Fibroblast of skin of right biceps (primary cell): ENCODE measurements at places on chromosomes 6 and 20.
A peak's percentile ranks its signal among the peaks of the same experiment; 100 is the strongest.

GRCh38 chr20:53079261-53079691 lies 107.1 kb downstream of the TSHZ2 start:
- DNase-seq: no peak

DNA sequence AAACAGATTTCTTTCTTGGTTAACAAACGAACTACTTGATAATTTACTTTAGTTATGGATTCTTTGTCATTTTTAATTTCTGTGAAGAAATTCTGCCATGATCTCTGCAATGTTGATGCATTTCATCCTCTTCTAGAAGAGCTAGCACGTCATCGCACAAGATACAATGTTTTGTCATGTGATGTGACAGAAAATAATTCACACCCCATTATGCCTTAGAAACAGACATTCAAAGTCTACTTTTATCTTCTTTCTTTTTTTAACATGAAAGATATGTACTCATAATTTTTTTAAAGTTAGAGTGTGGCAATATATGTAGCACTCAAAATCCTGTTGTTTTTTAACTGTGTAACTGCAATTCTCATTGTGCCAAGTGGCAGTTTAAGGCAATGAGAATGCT lies 39.6 kb upstream of the NELFCD start:
- DNase-seq: no peak

- peak; percentile 2 for DNase-seq
These were observed 290.2 kb downstream of the TSHZ2 start for GRCh38 chr20:53262365-53262764.

- no peak for DNase-seq
These were observed 45.4 kb downstream of the RAB44 start for GRCh38 chr6:36743032-36743431.

DNA sequence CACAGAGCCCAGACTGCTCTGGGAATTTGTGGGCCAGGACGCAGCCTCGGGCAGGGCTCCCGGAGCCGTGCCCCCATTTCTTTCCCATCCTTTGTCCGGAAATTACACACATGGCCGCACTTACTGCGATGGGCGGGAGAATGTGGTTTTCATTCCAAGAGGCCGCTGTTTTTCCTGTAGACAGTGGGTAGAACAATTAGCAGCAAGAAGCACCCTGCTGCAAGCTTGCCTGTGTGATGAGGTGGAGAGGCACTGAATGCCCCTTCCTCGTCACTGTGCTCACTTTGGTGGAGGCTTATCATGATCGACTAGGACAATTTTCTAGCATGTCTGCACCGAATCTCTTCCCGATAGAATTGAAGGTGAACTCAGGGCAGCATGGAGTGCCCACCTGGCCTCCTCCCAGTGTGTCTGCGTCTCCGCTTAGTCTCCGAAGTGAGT lies 102.8 kb downstream of the DACT2 start:
- peak; percentile 59 for DNase-seq

DNA sequence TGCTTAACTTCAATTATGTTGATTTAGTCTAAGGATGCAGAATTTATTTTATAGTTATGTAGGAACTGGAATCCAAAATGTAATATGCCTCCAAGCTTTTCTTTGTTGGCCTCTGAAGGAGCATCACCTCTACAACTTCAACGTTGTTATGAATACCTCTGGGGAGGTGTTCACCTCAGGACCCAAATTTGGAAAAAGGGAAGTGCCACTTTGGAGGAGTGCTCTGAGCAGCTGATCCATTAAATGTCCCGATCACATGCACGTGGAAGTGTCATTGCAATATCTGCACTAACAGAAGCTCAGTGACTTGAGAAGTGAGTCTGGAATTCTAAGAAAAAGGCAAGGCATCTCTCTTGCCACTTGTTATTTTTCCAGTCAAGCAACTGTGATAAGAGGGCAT lies 22.2 kb upstream of the SLC17A3 start:
- no peak for DNase-seq

GRCh38 chr20:48846516-48847492 lies 19.0 kb upstream of the PREX1 start:
- DNase-seq: peak; percentile 34

DNA sequence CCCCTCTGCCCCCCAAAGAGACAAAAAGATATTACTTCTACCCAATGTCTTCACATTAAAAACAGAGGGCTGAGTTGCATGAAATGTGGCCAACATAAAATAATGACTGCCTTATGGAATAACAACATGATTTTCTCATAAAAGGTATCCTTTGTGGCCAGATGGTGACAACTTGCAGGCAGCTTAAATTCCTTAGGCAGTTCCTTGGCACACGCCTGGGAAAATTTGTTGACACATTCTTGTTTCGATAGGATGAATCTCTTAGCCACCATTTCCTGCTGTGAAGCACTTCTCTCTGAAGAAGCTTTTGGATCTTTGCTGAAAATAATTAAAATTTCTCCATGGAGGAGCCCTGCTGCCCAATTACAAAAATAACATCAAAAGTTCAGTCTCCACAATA lies 109.0 kb upstream of the COL21A1 start:
- peak; percentile 79 for DNase-seq

DNA sequence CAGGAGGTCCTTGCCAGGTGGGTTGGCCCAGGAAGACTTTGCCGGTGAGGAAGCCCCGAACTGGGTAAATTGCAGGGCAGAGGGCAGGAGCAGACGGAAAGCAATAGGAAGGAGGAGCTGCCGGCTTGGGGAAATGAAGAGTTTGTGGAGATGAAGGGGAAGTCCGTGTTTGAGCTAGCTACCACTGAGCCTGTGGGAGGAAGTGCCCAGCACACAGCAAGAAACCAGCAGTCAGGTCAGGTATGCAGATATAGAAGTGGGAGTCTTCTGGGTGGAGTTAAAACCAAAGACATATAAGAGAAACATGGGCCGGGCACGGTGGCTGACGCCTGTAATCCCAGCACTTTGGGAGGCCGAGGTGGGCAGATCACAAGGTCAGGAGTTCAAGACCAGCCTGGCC lies 34.7 kb downstream of the CD24 start:
- DNase-seq: no peak

DNA sequence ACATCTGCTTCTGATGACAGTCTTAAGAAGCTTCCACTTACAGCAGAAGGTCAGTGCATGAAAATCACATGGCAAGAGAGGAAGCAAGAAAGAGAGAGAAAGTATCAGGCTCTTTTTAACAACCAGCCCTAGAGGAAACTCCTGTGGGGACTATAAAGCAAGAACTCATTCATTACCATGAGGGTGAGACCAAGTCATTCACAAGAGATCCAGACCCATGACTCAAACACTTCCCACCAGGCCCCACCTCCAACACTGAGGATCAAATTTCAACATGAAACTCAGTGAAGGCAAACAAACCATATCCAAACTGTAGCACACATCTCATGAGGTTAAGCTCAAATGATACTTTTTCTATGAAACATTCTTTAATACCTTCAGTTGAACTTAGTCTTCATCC lies 643.2 kb upstream of the SYNCRIP start:
- DNase-seq: no peak

DNA sequence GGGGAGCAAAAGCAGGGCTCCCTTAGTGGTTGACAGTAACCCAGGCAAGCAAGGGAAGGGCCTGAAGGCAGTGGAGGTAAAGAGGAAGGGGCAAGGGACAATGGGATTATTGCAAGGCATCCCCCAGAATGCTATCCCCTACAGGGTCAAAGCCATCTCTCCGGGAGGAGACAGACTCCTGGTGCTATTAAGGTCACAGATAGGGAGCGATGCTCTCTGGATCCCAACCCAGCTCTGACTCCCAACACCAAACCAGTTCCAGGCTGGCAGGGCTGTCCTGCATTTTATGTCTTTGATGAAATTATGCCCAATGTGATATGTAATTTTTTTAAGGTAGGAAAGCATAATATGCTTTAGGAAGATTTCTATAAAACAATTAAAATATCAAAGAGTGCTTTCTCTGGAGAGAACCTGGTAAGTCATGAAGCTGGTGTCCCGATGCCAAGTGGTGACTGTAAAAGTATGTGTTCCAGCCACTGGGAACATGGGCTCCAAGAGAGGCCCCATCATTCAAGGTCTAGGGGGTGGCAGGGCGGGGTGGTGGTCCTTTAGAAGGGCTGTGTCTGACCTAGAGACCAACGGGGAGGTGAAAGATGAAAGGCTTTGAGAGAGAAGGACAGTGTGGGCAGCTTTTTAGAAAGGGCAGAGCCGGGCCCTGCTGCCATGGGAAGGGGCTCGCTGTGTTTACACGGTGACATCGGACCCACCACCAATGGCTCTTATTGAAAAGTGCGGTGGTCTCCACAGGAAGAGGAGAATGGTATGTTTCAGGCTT lies 276.5 kb downstream of the CDC5L start:
- no peak for DNase-seq

- no peak for DNase-seq
These were observed 196.6 kb downstream of the PHACTR1 start for GRCh38 chr6:12913201-12913600.

DNA sequence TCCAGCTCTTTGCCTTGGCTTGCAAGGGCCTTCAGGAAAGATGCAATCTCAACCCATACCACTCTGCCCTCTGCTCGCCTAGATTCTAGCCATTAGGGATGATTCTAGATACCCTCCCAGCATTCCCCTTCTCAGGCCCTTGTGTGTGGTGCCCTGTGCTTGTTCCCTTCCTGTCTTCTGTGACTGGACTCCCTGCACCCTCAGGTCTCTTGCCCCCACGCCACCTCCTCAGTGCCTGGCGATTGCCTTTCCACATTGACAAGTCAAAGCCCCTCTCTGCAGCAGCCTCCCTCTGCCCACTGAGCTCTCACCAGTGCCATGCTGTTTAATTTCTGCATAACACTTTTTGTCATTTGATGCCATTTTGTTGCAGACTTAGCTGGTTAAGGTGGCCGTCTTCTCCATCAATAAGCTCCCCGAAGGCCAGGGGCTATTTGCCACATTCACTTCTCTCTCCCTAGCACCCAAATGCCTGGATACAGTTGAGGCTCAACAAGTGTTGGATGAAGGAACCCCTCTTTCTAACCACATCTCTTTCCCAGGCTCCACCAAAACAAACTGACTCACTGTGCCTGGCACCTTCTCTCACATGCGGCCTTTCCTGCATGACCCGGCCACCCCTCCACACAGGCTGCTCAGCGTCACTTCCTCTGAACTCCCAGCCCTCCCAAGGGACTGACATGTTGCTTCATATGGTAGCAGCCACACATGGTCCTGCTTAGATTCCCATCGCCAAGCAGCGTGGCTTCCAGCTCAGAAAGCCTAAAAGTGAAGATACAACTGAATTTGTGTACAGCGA lies 4.6 kb upstream of the TXNDC5 start:
- DNase-seq: peak; percentile 91

GRCh38 chr6:46056906-46057529 lies 41.4 kb upstream of the CLIC5 start:
- DNase-seq: peak; percentile 7

- DNase-seq: no peak
These were observed 170.6 kb upstream of the QKI start for GRCh38 chr6:163243692-163244589.

GRCh38 chr6:3433005-3433404 lies 23.8 kb downstream of the SLC22A23 start:
- DNase-seq: no peak

- DNase-seq: peak; percentile 60
These were observed 112.8 kb downstream of the INSM1 start for GRCh38 chr20:20480689-20481088.

- DNase-seq: peak; percentile 77
These were observed 95.3 kb downstream of the RNGTT start for GRCh38 chr6:88867841-88868731.

DNA sequence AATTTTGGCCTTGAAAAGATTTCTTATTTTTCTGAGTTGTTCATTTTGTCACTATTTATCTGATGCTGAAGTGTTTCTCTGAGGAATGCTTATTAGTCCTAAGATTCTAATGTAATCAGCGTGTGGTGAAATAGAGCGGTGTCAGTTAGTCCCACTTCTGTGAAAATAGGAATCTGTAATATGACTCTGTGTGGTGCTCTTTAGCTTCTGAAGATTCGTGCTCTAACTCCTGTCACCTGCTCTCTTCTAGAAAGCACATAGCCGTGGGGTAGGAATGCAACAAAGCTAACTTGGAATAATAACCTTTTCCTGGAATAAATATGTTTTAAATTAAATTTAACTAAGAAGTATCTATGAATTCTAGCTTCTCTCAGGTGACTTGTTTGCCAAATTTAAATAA lies 90.4 kb downstream of the BCKDHB start:
- no peak for DNase-seq

GRCh38 chr6:157201083-157201482 lies 122.2 kb downstream of the TMEM242 start:
- no peak for DNase-seq

DNA sequence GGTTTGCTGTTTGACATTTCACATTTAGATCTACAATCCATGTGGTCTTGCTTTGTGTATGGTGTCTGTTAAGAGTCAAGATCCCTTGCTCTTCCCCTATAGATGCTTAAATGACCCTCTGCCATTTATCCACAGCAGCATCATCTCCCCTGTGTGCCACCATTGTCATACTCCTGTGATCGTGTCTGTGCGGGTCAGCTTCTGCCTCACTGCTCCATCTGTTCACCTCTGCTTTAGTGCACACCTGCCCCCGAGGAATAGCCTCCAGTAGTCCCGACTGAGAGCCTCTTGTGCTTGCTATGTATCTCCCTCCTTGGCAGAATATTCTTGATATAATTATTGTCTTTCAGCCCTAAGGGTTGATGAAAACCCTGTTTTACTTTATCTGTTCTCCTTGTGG lies 551.2 kb downstream of the CDH26 start:
- DNase-seq: no peak

DNA sequence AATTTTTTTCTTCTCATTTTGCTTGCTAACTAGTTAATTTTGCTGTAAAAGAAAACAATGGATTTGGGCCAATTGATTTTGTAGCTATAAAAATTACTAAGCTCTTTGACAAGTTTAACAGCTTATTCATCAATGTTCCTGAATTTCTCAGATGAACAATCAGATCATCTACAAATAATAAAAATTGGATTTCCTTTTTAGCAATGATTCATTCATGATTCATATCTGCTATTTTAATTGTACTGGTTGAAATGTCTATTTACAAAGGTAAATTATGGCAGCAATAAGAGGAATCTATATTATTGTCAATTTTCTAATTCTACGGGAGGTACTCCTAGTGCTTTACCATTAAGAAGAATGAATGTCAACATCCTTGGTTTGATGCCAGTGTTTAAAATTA lies 178.8 kb upstream of the BTBD3 start:
- no peak for DNase-seq

DNA sequence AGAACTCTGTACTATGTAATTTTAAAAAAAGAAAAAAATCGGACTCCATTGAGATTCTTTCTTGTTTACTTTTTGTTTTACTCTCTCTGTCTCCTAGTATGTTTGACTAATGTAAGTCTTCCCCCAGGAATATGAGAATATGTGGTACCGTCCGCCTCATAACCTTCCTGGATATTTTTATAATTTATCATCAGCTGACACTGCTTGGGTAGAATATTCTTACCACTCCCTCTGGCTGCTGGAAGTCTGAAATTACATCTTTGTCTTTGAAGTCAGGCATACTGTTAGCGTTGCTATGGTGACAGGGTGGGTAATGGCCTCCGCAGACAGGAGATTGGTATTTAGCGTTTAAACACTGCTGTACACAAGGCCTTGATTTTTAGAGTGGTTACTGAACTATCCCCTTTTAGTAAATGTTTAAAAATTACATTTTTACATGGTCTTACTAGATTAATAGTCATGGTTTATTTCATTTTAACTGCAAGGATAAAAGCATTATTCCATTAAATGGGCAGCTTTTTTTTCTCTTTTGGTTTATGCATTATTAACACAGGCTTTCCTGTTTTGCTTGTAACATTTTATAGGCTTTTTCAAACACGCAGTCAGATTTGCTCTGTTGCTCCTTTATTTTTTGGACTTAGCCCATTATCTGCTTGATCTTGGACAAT lies 176.4 kb downstream of the ARID1B start:
- DNase-seq: peak; percentile 99

- peak; percentile 81 for DNase-seq
These were observed 187.0 kb downstream of the HDGFL1 start for GRCh38 chr6:22756365-22756764.

- no peak for DNase-seq
These were observed 44.5 kb downstream of the RPRD1B start for GRCh38 chr20:38078084-38078483.
